NCI-H1105 (cell line): ENCODE measurements at places on chromosomes 6 and 20.

GRCh38 chr6:125285936-125286335, 15.8 kb downstream of the HDDC2 start:
- DNase-seq, result no peak

- DNase-seq, result no peak
Observed at GRCh38 chr6:15076565-15076964, 169.3 kb upstream of the JARID2 start.

GRCh38 chr20:57090590-57091560, 175.6 kb downstream of the BMP7 start:
- DNase-seq, result no peak

- no peak for DNase-seq
Observed at GRCh38 chr6:36671687-36672375, 6.7 kb upstream of the CDKN1A start.

GRCh38 chr6:88290411-88290810, 124.3 kb upstream of the CNR1 start:
- no peak for DNase-seq

DNA sequence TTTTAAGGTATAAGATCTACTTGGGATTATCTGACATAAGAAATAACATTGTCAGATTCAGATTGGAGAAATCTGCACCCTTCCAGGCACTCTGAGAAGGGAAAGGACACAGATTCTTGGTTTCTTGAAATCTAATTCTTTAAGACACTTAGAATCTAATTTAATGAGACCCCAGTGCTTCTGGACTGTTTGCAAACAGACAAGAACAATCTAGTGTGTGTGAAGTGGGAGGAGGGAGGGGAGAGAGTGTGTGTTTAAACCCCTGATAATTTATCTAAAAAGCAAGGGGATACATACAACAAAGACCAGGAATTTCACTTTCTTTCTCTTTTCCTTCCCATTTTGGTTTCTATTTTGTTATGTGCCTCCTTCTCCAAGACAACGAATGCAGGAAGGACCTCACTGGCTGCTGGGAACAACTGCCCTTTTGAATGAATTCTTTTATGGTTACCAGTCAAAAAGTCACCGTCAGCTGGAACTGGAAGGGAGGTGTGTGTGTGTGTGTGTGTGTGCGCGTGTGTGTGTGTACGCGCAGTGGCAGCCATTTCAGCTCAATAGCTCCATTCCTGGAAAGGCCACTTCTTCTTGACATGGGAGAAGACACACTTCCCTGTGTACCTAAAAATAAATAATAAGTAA, 129.4 kb downstream of the BCAS1 start:
- DNase-seq, result no peak

GRCh38 chr20:31894980-31895675, 24.7 kb downstream of the TTLL9 start:
- no peak for DNase-seq
